ENCODE measurements at places on chromosomes 7 and 10. TPM values are rescaled to one million over a fixed set of nuclear protein-coding genes. Genes with fewer than 3 reads are reported as not detected.

DNA sequence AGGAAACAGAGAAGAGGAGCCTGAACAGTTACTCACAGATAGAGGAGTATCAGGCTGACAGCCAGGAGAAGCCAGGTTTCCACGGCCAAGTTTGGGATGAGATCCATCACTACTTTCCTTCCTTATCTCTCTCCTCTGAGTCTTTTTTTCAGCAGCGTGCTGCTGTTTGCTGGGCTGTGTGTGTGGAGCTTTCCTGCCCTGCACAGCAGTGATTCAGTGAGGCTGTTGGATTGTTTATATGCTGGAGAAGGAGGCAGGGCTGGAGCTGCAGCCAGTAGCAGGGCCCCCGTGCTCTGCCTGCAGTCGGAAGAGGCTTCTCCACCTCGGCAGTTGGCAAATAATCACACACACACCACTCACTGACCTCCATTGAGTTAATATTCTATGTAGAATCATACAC, at the start of gene CYP3A7:
Gene CYP3A7 (minus strand): TSS at position 210 of the 400 bp plus-strand sequence. CDS start 103 bp downstream, at position 107.
- DNase-seq: no peak

MYO3A gene
- 5.0 TPM for total RNA-seq

DNA sequence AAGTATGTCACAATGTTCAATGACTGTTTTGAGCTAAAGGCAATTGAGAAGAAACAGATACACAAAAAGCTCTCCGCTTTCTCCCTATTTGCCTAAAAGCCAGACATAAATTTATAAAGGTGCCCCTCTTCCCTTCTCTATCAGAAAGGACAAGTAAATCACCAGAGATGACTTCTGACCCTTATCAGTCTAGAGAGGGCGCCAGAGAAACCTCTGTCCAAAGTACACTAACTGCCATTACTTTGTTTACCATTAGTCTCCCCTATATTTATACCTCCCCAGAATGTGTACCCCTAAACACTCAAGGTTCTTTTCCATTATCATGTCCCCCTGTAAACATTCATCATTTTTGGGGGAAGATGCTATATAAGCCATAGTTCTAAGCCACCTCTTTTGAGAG, 49.3 kb downstream of the TPK1 start:
- no peak for DNase-seq

GRCh38 chr7:38321515-38321944, 48.1 kb upstream of the TARP start:
- no peak for DNase-seq

DNA sequence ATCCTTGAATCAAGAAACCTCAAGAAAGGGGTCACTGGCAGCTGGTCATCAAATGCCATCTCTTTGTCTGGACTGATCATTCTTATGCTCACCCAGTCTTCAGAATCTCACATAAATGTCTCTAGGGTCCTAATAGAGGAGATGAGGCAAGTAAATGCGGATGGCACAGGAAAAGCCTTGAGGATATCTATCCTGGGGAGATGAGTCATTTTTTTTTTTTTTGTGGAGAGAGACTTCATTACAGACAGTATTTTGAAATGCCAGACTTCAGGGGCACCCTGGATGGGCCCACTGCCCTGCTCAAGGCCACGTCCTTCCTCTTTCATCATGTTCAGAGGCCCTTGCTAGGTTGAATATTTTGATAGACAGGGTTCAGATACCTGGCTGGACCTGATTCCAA, 19.5 kb upstream of the PLPP4 start:
- DNase-seq: no peak

BAMBI gene
- 12.6 TPM for total RNA-seq

- DNase-seq: no peak
Observed at GRCh38 chr7:157875230-157876179, 538.7 kb downstream of the DNAJB6 start.

DNA sequence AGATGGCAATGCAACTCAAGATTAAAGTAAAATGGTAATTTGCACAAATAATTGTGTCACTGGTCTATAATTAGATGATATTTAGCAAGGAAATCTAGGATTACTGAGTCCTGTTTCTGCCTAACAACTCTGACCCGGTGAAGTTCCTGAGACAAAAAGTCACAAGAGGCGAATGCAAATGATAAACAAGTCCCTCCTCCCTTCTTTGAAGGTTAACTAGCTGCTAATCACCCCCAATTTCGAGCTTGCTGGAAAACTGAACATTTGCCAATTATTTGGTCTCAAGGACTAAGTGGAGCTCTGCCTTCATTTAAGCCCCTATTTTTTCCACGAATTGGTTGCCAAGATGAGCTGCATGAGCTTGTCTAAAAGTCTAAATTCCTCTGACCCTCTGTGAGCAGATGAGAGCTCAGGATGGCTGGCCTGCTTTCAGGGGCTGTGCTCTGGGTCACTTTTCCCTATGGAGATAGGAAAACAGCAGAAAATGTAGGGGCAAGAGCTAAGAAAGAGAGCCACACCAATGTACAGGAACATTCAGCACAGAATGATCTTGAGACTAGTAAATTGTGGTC, 127.3 kb downstream of the MBL2 start:
- no peak for DNase-seq

GRCh38 chr10:63503395-63503794, 17.8 kb upstream of the REEP3 start:
- no peak for DNase-seq

DNA sequence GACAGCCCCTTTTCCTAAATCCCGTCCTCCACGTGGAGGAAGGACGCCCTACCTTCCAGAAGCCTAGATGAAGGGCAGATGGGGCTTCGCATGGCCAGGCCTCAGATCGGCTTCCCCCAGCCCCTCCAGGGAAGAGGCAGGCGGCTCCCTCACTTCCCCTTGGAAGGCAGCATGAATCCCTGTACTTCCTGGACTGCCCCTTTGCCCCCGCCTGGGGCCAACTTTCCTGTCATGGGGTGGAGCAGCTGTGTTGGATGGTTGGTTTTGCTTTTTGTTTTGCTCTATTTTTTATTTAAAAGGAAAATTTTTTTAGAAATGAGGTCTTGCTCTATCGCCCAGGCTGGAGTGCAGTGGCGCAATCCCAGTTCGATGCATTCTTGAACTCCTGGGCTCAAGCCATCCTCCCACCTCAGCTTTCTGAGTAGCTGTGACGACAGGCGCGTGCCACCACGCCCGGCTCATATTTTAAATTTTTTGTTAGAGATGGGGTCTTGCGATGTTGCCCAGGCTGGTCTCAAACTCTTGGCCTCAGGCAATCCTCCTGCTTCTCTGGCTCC, 27.2 kb downstream of the GTF2IRD1 start:
- DNase-seq: no peak

GRCh38 chr7:42730586-42730985, 181.3 kb downstream of the C7orf25 start:
- no peak for DNase-seq

DNA sequence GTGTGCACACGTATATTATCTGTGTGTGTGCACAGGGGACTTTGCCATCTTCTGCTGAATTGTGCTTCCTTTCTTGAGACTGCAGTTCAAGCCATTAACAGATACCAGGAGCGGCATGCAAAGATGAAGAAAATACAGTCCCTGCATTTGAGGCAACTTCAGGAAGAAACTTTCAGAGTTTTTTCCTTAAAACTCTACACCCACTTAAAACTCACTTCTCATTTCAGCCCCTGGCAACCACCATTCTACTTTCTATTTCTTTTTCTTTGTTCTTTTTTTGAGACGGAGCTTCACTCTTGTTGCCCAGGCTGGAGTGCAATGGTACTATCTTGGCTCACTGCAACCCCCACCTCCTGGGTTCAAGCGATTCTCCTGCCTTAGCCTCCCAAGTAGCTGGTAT, 448.9 kb upstream of the ZMIZ1 start:
- DNase-seq: no peak

- DNase-seq: no peak
Observed at GRCh38 chr10:132742837-132743194, 43.1 kb downstream of the NKX6-2 start.

Data from epithelial cell of proximal tubule (primary cell).